ENCODE measurements at places on chromosomes 5 and 9. TPM values are rescaled to one million over a fixed set of nuclear protein-coding genes. Genes with fewer than 3 reads are reported as not detected.

Gene CCDC192
- not detected for total RNA-seq

Gene ADGRD2
- not detected for total RNA-seq

Gene PCDHA6
- total RNA-seq, result not detected

Gene FAM221B
- total RNA-seq, result not detected

Gene RGS7BP
- total RNA-seq, result under 0.01 TPM

Gene PLEKHG4B
- total RNA-seq, result 0.39 TPM

Gene TRIP13
- 6.1 TPM for total RNA-seq

Gene SVEP1
- 14.1 TPM for total RNA-seq

Gene TAF9
- 65.2 TPM for total RNA-seq

Gene CDH9
- total RNA-seq, result 0.13 TPM

Gene PCAT7
- not detected for total RNA-seq

Gene SPINK7
- not detected for total RNA-seq

Gene CTSL
- total RNA-seq, result 142 TPM

Gene SPINK6
- not detected for total RNA-seq

Gene LPAR1
- total RNA-seq, result 116 TPM

Gene F2RL2
- 0.56 TPM for total RNA-seq

Gene SPACA9
- 14.8 TPM for total RNA-seq

Gene SOX30
- not detected for total RNA-seq

Gene ALDH1A1
- 0.13 TPM for total RNA-seq

Gene TAF11L5
- not detected for total RNA-seq

Gene SLC2A6
- 3.5 TPM for total RNA-seq

Gene SHOC1
- total RNA-seq, result not detected

Gene NEUROG1
- not detected for total RNA-seq

Gene PCDHB2
- total RNA-seq, result under 0.01 TPM
